ENCODE measurements at places on chromosomes 1 and 21.

- no peak for DNase-seq
Observed at GRCh38 chr1:5971471-5972197, 20.6 kb downstream of the NPHP4 start.

- DNase-seq, result no peak
Observed at GRCh38 chr1:110466646-110467280, 15.8 kb downstream of the PROK1 start.

DNA sequence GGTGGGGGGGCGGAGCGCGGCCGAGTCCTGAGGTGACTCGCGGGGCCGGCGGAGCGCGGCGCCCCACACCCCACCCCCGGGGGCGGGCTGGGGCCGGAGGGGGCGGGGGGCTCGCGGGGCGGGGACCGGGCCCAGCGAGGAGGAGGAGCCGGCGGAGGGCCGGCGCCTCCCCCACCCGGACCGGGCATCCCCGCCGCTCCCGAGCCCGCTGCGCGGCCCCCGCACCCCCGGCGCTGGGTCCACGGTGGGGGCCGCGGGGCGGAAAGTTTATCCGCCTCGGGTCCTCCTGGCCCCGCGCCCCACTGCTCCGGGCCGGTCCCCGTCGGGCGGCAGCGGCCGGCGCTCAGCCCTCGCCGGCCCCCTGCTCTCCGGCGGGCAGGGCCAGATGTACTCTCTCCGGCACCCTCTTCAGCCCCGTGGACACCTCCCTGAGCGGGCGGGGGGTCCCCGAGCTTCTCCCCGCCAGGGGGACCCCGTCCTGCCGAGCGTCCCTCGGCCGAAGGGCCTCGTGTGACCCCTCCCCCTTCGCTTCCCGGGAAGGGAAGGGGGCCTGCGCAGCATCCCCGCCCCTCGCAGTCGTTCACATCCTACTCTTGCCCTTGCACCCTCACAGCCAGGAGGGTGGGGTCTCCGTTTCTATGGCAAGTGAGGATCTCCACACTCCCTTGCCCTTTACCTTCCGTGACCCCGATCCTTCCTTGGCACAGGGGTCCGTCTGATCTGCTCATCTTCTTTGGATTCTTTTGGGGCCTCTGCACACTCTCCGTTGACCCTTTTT lies 663 bp downstream of the CAMTA1 start:
- no peak for DNase-seq

DNA sequence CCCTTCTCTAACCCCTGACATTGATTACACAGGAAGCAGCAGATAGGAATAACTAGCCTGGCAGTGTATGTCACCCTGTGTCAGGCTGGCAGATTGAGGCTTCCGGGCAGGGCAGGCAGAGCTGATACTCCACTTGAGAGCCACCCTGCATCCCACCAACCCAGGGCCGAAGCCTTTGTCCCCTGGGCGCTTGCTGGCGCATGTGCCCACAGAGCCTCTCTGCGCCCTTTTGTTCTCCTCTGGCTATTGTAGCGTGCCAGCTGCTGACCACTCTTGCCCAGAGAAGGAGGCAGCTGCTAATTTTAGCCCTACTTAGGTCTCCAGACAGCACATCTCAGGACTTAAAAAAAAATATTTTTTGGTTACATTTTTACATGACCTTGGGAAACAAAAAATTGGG lies 304.9 kb downstream of the HHAT start:
- no peak for DNase-seq

DNA sequence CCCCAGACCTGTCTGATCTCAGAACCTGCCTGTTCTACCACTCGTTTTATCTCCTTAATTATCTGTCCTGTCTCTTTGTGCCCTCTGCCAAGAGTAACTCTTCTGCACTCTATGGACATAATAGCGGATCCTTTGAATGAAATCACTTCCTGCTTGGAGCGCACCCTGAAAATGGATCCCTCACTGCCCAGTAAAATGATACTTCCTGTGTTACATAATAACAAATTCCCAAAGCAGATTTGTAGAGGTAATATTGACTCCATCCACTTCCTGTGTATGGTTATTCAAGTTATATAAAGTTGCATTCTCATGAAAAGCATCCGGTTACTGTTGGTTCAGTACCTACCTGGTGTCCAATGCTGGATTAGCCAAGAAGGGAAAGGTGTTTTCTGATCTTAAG lies 246.0 kb downstream of the TRABD2B start:
- DNase-seq, result no peak

DNA sequence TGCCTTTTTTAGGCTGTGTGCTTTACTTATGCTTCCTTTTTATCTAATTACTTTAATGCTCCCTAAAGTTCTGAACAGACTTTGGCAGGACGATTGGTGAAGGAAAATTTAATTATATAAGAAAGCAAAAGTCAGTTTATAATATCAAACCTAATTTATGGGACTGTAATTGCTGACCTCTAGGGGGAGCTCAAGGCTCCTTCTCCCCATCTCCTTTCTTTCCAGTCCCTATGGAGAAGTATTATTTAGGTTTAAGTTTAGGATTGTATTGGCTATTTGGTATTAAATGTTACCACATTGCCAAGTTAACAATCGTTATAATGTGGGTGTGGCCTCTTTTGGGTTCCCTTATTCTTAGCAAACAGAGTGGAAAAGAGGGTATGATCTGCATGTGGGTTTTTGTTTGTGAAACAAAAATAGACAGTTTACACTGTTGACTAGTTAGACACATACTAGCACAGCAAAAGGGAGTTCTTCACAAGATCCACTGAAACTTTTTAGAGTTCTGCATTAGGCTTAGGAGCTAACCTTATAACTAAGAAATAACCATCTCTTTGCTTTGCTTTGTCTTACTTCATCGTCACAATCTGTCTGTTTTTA lies 48.2 kb upstream of the TNFSF4 start:
- no peak for DNase-seq

DNA sequence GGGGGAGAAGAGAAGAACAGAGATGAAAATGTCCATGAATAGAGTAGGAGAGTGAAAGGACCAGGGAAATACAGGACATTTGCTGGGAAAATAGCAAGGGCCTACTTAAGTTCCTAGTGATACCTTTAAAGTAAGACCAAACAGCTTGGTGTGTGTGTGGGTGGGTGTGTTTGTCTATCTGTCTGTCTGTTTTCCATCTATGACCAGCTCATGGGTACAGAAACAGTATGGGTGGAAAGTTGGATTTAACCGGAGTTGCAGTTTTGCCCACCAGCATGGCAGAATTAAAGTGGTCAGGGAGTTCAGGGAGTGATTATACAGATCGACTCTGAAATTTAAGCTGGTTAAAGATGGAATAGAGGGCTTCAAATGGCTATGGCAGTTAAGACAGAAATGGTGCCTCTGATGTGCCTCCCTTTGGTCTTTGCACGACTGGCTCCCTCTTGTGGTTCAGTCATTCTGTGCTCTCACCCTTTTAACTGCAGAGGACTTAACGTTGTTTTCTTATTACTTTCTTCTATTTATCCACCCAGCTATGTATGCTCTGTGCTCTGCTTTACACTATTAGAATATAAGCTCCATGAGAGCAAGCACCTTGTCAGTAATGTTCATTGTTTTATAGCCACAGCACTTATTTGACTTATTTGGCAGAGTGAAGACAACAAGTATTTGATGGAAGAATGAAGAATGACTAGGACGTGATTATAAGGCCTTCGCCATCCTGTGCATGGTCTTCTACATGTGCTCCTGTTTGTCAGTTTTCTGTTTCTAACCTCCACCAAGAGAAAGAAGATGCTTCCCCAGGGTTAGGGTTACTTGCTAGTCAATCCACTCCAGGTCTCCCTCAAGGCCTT lies 72.7 kb upstream of the AK4 start:
- DNase-seq, result no peak

DNA sequence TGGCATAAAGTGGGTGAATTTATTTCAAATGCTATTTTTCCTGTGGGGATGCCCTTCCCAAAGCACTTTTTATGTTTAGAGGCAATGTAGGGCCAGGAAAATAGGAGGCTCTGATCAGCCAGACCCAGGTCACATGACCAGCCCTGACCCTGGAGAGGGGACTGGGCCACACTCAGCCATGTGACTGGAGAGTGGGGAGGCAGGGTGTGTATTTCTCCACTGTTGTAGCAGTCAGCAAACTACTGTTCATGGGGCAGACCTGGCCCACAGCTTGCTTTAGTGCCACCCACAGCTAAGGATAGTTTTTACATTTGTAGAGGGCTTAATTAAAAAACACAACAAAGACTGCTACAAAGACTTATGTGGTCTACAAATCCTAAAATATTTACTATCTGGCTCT lies 153.8 kb downstream of the ACTL8 start:
- no peak for DNase-seq

GRCh38 chr1:199220031-199220430 lies 581.2 kb downstream of the PTPRC start:
- no peak for DNase-seq

Measured in non-pigmented ciliary epithelial cell (primary cell).